ENCODE measurements at places on chromosomes 1 and 21.

- DNase-seq = no peak
Measured at GRCh38 chr1:210650403-210650802, 321.7 kb downstream of the HHAT start.

DNA sequence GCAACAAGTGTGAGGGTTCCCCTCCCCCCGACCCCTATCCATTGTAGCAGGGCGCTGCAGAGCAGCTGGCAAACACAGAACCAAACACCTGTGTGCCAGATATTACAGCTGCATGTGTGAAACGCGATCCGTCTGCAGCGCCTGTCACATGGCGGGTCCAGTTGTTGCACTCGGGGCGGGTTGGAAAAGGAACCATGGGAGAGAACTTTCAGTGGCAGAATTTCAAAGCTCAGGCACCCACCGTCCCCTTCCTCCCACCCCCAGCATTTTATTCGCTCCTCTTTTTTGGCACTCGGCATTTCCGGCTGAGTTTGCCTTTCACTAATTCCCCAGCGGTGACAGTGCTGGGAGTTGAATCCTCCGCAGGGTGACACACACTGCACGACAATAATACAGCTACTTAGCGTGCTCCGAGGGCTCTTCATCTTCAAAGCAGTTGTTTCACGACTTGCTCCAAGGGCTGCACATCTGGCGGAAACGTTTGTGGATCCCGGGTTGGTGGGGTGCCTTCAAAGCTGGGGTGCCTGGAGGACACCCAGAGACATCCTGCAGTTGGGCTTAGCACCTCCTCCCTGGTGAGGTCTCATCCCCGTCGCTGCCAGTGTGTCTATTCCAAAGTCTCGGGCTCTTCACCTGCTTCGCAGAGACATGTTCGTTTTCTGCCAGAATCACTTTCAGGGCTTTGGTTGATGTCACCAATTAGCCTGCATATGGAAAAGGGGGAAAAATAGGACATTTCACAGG is 180.7 kb downstream of the ZBTB18 start:
- no peak for DNase-seq

DNA sequence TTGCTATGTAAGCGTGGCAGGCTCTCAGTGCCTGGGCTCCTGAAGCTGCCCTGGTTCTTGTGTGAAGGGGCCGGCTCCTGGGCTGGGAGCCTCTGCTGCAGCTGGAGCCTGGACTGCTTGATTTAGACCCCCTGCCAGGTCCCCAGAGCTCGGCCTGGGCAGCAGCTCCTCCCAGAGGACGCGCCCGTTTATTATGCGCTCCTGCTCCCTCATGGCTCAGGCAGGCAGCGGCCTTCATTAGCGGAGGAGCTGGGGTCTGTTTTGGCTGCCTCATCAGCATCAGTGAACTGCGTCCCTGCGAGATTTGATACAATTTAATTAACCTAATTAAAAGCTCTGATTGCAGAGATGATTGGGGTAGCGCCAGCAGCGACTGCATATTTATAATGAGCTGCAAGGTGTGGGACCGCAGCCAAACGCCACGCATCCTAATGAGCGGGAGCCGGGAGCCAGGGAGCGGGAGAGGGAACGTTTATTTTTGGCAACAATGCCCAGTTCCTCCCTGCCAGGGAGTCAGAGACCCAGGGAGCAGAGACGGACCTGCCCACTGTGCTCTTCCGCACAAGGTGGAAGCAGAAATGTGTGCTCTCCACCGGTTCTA is 16.6 kb downstream of the UTP11 start:
- no peak for DNase-seq

GRCh38 chr1:228410671-228411070 is 4.0 kb upstream of the TRIM11 start:
- DNase-seq = no peak

GRCh38 chr1:157992833-157993146 is 655 bp upstream of the KIRREL1 start:
- no peak for DNase-seq

- no peak for DNase-seq
Measured at GRCh38 chr1:41712081-41712480, 206.6 kb downstream of the HIVEP3 start.

- DNase-seq = no peak
Measured at GRCh38 chr1:182668521-182669054, 15.8 kb downstream of the RGS8 start.

DNA sequence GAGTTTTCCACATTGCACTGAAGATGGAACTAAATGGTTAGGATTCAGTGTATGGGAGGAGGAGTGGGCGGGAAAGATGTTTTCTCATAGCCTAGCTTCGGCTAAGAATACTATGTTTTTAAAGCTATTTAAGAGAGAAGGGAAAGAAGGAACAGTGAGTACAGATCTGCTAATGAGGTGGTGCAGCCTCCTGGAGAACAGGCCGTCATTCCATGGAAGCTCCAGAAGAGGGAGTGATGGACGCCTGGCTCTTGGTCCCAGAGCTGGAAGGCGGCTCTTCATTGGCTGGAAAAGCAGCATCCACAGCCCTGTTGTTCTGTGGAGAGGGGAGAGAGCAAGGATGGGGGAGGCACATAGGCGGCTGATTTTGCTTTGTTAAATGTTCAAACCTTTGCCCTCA is 6.9 kb downstream of the CAMK1G start:
- no peak for DNase-seq

GRCh38 chr1:26177182-26177684 is at the start of gene CNKSR1:
TSS of gene CNKSR1 (plus strand) at chr1:26177491. CDS start at chr1:26177548, 57 bp downstream.
- peak; percentile 47 for DNase-seq

- DNase-seq = no peak
Measured at GRCh38 chr1:244054247-244054923, 3.3 kb downstream of the ZBTB18 start.

GRCh38 chr21:34220556-34221195 is 143.1 kb upstream of the KCNE2 start:
- no peak for DNase-seq

DNA sequence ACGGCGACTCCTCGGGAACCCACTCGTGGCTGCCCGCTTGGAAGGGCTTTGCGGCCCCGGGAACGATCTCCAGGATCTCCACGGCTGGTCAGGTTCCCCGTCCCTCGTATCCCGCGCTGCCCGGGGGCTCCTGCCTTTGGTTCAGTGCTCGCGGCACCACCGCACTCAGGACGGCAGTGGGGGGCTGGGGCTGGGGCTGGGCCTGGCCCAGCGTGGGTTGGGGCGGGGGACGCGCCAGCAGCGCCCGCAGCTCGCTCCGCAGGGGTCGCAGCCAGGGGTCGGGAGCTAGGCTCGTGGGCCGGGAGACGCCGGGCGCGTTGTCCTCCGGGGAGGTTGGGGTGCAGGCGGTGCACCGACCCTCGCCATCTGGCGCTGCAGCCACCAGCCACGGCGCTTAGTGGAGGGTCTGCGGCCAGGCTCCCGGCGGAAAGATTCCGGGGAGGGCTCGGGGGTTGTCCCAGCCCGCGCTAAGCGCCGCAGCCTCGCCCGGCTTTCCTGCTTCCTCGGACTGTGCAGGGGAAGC is 8.9 kb downstream of the SIM2 start:
- no peak for DNase-seq

DNA sequence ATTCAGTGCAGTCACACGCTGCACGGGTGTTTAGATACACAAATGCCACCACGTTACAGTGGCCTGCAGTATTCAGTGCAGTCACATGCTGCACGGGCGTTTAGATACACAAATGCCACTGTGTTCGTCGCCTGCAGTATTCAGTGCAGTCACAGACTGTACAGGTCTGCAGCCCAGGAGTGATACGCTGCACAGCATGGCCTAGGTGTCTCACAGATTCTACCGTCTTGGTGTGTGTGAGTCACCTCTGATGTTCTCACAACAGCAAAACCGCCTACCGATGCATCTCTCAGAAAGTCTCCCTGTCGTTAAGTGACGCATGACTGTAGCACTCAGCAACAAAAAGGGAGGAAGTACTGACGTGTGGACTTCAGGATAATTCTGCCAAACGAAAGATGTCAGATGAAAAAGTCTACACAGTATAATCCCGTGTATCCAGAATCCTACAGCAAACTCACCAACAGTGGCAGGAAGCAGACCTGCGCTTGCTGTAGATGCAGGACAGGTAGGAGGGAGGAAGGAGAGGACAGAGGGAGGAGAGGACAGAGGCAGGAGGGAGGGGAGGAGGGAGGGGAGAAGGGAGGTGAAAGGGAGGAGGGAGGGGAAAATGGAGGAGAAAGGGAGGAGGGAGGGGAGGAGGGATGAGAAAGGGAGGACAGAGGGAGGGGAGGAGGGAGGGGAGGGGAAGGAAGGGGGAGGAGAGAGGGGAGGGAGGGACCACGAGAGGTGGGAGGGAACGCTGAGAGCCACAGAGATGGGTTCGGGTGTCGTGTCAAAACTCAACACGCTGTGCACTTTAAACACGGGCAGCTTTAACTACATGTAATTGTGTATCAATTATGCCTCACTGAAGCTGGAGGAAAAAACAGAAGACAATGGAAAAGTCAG is 36.3 kb upstream of the PCBP3 start:
- peak; percentile 61 for DNase-seq

DNA sequence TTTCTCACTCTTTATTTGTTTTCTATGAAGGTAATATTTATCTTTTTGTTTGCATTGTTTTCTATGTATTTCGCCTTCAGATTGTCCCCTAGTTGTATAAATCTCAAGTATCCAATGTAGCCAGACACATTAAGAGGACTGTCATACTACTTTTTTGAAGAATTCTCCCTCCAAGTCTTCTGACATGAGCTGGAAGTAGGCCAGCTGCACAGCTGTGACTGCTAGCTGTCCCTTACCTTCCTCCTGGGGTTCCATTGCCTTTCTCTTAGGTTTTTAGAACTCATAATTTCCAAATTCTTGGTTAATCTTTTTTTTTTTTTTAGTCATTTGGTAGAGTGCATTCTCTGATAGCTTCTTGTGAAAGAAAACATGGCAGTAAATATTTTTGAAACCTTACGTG is 46.2 kb downstream of the MTR start:
- no peak for DNase-seq

GRCh38 chr21:14241297-14241696 is 25.3 kb downstream of the RBM11 start:
- DNase-seq = no peak

DNA sequence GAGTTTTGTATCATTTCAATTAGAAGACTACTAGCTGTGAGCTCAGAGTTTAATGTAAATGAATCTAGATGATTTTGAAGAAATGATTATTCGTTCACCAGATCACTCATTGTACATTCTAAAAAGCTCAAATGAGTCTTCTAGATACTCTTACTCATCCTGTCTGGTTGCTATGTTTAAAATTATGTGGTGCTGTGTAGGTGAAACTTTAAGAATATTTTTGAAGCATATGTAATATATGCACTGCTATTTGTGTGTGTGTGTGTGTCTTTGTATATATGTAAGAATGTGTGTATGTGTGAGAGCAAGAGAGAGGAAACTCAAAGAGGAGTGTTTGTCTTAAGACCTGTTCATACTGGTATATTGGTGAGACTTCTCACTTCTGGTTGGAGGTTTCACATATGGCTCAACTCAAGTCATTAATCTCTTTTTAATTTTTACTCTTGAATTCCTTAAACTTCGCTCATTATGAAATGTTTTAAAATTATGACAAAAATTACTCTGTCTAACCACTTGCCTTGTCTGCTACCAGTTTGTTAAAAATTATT is 8.6 kb upstream of the C1orf105 start:
- no peak for DNase-seq

GRCh38 chr1:97634758-97635157 is 286.1 kb downstream of the DPYD start:
- DNase-seq = no peak

DNA sequence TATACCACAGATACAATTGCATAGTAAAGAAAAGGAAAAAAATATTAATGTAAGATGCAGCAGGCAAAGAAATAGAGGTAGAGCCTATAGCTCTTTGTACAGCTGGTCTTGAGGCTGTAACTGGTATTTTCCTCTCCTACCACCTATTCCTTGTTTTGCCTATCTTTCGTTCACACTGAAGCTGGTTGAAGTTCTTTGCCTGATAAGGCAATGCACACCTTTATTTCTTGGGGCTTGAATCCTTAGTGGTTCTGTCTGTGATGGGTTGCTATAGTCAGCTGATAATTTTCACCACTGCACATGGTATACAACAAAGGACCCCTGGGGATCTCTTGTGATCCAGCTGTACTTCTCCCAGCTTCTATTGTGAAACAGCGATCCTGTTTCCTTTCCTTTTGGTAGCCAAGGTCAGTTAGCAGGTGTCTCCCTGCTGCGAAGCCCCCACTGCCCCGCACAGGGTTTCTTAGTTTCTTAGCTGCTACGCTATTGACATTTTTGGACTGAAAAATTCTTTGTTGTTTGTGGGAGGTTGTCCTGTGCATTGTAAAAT is 9.9 kb upstream of the TSNAX start:
- DNase-seq = no peak

DNA sequence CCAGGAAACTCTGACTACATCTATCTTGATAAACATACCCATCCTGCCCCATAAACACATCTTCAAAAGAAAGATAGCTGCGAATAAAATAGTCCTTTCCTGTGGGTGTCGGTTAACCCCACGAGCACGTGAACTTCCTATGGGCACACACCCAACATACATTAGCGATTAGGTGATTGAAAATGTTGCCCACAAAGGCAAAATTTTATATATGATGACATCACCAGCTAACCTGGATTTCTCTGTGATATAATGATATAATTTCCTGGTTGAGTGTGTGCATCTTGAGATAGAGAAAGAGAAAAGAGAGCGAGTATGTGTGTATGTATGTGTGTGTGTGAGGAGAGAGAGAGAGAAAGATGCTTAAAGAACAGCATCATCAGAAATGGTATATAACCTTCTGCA is 296.1 kb downstream of the PTPRC start:
- DNase-seq = peak; percentile 65

DNA sequence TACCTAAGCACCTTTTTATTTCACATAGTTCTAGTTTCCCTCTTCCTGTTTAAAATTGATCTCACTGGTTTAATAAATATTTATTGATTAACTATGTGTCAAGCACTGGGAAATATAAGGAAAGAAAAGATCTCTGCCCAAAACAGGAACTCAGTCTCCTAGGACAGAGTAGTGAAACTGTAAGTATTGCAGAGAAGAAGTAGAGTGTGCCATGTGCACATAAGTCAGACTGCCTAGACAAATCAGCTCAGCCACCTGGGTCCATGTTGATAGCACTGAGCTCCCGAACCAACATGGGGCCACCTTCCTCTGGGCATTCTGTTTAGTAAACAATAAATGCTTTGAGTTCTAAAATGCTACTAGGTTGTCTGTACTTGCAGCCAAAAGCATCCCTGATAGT is 9.8 kb upstream of the SSX2IP start:
- DNase-seq = no peak

DNA sequence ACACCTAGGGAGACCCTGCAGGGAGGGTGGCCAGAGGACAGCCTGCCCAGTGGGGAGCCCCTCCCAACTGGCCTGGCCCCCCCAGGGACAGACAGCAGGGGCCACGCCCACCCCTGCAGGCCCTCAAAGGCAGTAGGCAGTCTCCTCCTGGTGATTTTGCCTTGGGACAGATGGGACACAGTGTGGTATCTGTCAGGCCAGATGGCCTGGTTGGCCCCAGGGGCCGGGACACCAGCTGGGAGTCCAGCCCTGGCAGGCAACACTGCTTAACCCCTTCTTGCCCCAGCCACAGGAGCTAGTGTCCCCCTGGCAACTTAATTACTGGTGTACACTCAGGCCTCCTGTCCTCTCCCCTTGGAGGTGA is 17.8 kb downstream of the IFFO2 start:
- DNase-seq = no peak
